ENCODE measurements at places on chromosomes 1 and 21. TPM values are rescaled to one million over a fixed set of nuclear protein-coding genes. Genes with fewer than 3 reads are reported as not detected.

SH2D5 gene
- total RNA-seq, result not detected

GRCh38 chr1:39925721-39926342 lies 24.1 kb upstream of the MYCL start:
- peaks cover 7% of the 10 kb centered on the region for H3K4me1 ChIP-seq
- peaks cover 4% of the 10 kb centered on the region for H3K27me3 ChIP-seq
- H3K36me3 ChIP-seq, result no peaks in the 10 kb centered on the region

- H3K27me3 ChIP-seq, result no peaks in the 10 kb centered on the region
- H3K36me3 ChIP-seq, result no peaks in the 10 kb centered on the region
- DNase-seq, result no peak
- H3K4me3 ChIP-seq, result no peak overlapping the region
- H3K27ac ChIP-seq, result no peak overlapping the region
Measured at GRCh38 chr1:233744779-233745513, 131.0 kb downstream of the KCNK1 start.

- no peaks in the 10 kb centered on the region for H3K27me3 ChIP-seq
Measured at GRCh38 chr1:25695771-25696311, 79.2 kb downstream of the MAN1C1 start.
